ENCODE measurements at places on chromosomes 13 and 19.
A peak's percentile ranks its signal among the peaks of the same experiment; 100 is the strongest.

DNA sequence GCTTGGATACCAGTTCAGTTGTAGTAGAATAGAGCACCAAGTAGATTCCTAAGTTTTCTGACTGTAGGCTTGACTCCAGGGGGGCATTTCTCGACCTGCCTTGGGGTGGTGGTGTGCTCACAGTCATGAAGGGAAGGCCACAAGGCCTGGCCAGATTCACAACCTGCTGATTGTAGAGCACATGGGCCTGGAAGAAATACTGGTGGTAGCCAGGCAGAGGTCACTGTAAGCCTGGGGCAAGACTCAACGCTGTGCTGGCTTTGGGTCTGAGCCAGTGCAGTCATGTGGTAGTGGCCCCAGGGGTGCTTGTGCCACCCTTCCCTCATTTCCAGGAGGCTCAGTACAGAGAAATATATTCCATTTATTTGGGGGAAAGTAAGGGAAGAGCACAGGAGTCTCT is 832.3 kb upstream of the SLC10A2 start:
- no peak for DNase-seq

DNA sequence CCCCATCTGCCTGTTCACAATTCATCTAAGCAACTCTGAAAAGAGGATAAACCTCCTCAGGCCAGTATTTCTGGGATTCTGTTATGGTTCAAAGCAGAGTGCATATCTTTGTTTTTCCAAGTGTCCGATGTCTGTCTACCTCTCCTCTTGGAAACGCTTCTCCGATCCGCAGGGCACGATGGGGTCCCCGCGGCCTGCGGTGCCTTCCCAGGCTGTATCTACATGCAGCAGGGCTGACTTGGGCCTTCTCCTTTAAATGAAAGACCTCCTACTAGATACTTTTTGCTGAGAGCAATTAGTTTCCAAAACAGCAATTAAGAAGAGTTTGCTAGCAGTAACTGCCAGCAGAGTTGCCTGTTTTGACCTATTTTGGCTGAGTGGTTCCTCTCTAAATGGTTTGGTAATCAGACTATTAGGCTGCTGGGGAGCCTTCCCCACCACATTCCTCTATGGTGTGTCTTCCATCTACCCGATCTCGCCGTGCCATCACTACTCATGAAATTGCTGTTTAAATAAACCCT is 23.5 kb downstream of the COL4A2 start:
- DNase-seq = no peak

DNA sequence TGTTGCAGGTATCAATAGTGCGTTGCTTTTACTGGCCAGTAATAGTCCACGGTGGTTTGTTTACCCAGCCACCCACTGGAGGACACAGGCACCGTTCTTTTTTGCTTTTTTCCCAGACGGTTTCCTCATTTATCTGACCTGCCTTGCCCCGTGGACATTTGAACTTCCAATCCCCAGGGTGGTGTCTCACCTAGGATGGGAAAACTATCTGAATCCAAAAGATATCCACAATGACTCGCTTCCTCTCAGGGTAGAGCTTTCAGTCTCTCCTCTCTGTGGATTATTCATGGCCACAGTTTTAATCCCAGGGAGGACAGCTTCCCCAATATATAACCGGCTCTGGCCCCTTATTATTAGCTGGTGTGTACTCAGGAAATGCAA is 170.8 kb downstream of the FOXO1 start:
- no peak for DNase-seq

DNA sequence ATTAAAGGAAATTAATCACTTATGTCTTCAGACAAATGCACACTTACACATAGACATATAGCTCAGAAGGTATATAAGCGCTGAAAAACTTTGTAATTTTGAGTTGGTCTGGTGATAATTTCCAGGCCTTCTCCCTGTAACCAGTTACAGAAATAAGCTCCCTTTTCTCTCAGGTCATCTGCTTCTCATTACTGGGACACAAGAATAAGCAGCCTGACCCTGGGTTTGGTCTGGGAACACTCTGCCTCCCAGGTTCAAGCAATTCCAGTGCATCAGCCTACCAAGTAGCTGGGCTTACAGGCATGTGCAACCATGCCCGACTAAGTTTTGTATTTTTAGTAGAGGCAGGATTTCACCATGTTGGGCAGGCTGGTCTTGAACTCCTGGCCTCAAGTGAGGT is 274.5 kb downstream of the LMO7 start:
- no peak for DNase-seq

- no peak for DNase-seq
Observed at GRCh38 chr19:10884274-10884673, 12.9 kb downstream of the CARM1 start.

- DNase-seq = no peak
Observed at GRCh38 chr13:108959234-108959633, 329.8 kb downstream of the MYO16 start.

GRCh38 chr19:55066107-55066709 is 3.3 kb upstream of the RDH13 start:
- no peak for DNase-seq

GRCh38 chr13:111278743-111279652 is 41.4 kb upstream of the TEX29 start:
- no peak for DNase-seq

DNA sequence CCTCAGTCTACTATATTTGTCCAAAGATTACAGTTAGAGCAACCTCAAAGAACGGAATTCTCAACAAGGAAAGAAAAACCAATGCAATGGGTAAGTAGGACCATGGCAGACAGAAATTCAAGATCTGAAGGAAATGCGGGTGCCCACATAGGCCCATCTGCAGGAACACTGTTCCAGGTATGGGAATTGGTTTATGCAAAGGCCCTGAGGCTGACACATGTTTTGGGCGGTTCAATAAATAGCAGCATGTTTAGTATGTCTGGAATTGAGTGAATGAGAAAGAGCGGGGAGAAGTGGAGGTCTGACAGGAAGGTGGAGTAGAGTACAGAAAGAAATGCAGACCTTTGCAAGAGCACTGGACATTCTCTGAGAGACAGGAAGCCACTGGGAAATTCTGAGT is 164.7 kb upstream of the KLF12 start:
- DNase-seq = no peak

- DNase-seq = no peak
Observed at GRCh38 chr13:73610799-73611592, 523.2 kb downstream of the KLF12 start.

- no peak for DNase-seq
Observed at GRCh38 chr19:55553217-55554182, 8.2 kb upstream of the SBK3 start.

- DNase-seq = no peak
Observed at GRCh38 chr13:52070929-52071523, 46.5 kb downstream of the UTP14C start.

GRCh38 chr13:113837560-113838355 is 26.1 kb downstream of the GAS6 start:
- DNase-seq = no peak

- DNase-seq = no peak
Observed at GRCh38 chr13:81686877-81687276, 1346.0 kb upstream of the SPRY2 start.

GRCh38 chr13:46387064-46387851 is at the start of gene RUBCNL:
Gene RUBCNL, minus strand, starts transcription at chr13:46387252. Its CDS starts 14,777 bp downstream, at chr13:46372475.
- peak; percentile 70 for DNase-seq

DNA sequence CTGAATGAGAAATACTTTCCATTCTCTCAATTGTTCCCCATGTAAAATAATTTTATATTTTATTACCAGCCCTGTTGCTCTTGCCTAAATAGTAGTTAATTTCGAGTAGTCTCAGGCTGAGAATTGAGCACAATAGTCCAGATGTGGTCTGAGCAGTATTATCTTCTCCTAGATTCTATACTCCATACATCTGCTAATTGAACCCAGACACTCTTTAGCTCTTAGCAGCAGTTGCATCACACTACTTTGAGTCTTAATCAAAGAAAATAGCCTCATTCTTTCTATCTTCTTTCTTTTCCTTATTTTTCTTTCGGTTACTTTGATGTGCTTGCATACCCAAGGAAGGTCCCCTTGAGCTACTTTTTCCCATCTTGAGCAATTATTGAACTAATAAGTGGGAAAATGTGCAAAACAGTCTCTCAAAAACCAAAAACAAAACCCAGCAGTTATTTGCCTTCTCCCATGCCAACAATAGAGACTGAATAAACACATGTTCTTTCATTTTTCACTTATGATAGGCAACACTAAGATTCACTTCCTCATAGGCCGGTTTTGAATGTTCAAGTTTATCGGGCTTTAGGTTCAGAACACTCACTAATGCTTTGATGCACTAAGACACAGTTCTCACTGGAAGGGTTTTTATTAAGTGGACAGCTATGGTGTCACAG is 204.5 kb downstream of the POU4F1 start:
- no peak for DNase-seq

GRCh38 chr19:34305221-34306083 is 51.1 kb downstream of the GARRE1 start:
- DNase-seq = no peak

DNA sequence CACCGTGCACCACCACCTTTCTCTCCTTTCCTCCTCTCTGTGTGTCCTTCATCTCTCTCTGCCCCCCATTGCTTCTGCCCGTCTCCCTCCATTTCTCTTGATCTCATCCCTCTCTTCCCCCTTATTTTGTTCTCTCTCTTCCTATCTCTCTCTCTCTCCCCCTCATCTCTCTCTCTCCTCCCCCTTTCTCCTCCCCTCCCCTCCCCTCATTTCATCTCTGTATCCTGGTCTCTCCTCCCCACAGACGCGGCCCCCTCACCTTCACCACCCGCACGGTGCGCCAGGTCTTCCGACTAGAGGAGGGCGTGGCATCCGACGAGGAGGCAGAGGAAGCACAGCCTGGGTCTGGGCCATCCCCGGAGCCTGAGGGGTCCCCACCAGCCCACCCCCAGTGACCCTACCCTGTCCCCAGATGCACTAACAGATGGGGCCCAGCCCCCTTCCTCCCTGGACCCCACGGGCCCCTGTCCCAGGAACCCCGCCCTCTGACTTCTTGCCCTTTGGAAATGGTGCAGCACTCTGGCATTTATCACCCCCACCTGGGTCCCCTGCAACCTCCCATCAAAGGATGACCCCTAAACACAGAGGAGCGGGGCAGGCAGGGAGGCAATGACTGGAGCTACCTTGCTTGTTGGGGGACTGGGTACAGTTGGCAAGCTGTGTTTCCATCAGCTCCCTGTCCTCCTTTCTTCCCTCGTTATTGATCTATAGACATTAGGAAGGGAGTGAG is 19.6 kb downstream of the KCNC3 start:
- DNase-seq = no peak

DNA sequence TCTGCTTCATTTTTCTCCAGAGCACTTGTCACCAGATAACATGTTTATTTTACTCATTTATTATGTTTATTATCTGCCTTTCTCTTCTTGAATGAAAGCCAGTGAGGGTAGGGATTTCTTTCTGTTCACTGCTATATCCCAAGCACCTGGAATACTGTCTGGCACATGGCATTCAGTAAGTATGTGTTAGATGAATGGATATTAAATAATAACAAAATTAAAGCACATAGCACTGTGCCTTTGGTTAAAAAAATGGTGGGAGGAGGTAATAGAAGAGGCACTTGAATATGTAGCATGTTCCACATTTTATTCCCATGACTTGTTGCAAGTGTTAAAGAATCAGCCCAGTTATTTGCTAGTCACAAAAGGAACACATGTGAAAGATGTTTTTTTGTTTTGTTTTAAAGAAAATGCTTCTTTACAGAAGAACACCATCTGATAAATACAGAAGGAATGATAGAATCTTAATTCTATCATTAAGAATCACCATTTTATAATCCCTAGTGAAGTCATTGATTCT is 151.0 kb downstream of the DLEU7 start:
- DNase-seq = no peak

- no peak for DNase-seq
Observed at GRCh38 chr19:58387338-58388174, 487 bp downstream of the RPS5 start.

DNA sequence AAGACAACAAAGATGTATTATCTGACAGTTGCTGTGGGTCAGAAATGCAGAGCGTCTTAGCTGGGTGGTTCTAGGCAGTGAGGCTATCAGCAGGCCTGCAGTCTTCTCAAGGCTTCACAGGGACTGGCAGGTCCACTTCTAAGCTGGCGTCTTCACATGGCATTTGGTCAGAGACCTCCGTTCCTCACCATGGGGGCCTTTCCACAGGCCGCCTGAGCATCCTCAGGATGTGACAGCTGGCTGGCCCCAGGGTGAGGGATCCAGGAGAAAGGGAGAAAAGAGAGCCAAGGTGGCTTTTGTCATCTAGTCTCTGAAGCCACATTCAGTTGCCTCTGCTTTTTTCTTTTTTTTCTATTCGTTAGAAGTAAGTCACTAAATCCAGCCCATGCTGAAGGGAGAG is 50.3 kb downstream of the FGF14 start:
- no peak for DNase-seq

GRCh38 chr19:51796195-51796679 is 1.3 kb downstream of the FPR3 start:
- DNase-seq = no peak

DNA sequence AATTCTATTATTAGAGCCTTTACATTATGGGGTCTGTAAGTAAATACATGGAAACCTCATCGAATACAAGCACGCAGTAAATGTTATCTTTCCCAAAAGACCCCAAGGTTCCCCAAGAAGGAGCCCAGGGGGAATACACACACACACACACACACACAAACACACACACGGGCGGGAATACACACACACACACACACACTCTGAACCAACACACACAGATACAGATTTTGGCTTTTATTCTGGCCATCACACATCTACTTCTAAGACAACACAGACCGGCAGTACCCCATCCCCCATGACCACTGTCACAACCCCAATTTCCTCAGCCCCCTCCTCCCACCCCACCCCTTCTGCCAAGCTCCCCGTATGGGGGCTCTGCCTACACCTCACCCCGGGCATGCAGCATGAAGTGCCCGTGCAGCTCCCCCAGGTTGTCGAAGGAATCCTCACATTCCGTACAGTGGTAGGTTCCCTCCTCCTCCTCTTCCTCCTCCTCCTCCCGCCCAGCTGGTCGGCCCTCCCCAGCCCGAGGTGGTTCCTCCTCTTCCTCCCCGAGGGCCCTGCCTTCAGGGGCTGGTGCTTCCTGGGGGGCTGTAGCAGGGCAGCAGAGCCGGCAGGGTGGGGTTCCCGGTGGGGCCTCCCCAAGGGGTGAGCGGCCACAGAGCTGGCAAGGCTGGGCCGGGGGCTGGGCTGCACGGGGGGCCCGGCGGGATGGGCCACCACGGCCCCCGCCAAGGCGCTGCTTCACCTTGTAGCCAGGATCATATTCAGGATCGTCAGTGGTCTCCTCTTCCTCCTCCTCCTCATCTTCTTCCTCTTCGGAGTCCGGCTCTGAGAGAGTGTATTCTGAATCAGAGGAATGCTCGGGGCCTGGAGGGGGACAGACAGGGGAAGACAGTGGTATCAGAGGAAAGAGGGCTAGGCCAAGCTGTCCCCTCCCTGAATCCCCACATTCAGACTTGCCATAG is 4.4 kb upstream of the SRRM5 start:
- DNase-seq = no peak
